ENCODE measurements at places on chromosomes 2 and 18.

DNA sequence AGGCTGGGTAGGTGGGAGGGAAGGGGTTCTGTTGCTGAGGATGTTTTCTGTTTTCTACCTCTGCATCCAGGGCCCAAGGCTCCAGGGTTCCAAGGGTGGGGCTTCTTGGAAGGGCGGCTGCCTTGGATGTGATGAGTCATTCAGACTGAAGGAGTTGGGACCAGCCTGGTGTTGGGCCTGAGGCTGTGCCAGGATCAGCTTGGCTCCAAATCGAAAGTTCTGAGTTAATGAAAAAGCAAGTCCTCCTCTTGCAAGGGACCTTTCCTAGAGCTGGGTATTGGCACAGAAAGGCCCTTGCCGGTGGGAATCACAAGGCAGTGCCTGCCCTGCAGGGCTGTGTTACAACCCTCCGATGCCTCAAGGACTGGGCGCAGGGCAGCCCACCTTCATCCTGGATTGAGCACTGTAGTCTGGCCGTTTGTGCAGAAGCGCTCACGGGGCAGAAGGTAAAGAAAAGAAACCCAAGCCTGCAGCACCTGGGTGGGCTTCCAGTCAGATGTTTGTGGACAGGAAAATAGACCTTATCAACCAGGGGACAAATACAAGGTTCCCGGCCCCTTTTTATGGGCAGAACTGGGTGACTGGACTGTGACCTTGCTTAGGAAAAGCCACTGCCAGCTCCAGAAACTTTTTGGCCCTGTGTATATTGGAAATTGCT lies 52.5 kb upstream of the MCFD2 start:
- no peak for DNase-seq

DNA sequence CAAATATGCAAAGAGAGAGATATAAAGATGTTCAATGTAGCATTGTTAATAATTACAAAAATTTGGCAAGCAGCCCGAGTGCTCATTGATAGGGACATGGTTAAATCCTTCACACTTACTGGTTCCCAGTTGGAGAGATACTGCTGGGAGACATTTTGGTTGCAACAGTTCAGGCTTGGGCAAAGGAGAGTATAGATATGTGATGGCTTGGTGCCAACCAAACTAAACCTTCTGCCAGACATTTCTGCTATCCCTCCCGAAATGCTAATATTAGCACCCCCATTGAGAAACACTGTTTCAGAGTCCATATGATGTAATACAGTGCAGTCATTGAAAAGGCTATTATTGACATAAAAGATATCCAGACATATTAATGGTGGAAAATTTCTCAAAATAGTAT lies 11.5 kb downstream of the GEN1 start:
- DNase-seq, result no peak

- DNase-seq, result no peak
These were observed 363.5 kb upstream of the KLHL29 start for GRCh38 chr2:23021311-23022120.

DNA sequence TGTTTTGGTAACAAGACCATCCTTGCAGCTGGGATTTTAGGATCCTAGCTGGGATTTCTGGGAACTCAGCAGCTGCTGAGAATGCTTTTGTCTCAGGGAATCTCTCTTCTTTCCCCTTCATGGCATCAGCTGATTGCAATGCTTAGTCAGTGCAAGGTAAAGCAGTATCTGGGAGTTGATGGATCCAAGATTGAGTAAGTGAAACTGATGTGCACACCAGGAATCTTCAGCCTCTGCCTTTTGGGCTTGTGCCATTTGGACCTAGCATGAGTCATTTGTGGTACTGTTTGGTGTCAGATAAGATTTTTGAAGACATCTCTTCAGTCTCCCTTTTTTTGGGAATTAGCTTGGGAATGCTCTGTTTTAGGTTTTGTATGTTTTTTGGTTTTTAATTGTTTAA lies 363.3 kb upstream of the TFPI start:
- no peak for DNase-seq

DNA sequence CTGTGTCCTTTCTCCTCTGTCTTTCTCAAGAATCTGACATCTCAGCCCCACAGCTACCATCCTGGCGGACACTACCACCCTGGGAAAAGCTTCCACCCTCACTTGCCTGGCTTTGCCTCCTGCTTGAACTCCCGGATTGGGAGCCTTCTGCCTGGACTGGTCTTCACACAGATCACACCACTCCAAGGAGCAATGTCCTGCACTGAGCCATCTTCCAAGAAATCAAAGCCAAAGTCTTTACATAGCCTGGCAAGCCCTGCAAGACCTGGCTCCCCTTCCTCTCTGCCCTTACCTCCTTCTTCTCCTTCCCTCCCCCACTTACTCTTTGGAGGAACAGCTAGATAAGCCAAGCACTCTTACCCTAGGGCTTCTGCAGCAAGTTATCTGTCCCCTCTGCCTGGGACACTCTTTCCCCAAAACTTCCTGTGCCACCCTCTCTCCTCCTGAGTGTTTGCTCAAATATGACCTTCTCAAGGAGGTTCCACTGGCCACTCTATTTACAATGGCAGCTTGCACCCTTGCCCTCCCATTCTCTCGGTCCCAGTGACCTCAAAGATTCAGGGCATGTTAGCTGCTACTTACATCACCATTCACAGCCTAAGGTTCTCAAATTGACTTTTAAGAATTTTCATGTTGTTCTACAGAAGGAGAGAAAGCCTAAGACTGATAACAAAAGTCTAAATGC lies 9.7 kb downstream of the ATP8B1 start:
- no peak for DNase-seq

DNA sequence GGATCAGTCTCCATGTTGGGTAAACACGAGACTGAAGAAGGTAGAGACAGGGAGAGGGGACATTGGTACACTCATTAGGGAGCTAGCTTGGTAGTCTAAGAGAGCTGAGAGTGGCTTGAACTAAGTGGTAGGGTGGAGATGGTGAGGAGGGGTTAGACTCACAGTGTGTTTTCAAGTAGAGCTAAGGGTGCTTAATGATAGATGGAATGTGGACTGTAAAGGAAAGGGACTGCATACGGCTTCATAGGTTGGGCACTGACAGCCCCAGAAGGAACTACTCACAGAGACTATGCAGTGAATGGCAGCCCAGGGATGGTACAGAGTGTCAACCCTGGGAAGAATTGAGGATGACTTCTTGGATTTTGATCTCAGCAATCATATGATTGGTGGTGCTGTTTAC lies 178.1 kb downstream of the CCDC85A start:
- no peak for DNase-seq

GRCh38 chr18:62713651-62714247 lies 1.6 kb upstream of the PHLPP1 start:
- DNase-seq, result no peak

DNA sequence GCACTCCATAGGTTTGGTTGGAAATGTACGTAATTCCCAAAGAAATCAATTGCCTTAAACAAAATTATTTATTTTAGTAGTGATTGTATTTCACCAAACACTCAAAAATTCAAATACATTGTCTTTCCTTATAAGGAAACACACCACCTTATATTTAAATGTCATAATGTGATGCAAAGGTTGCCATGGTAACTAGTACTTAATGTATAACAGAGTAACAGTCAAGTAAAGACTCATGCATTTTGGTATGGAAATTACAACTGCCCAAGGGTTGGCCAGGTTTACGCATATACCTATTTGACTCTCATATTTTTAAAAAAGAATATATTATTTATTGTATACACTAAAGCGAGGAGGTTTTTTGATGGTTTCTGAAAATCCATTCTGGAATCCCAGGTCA lies 231.2 kb downstream of the TCF4 start:
- DNase-seq, result no peak

GRCh38 chr2:54482715-54483114 lies 26.6 kb downstream of the SPTBN1 start:
- no peak for DNase-seq

DNA sequence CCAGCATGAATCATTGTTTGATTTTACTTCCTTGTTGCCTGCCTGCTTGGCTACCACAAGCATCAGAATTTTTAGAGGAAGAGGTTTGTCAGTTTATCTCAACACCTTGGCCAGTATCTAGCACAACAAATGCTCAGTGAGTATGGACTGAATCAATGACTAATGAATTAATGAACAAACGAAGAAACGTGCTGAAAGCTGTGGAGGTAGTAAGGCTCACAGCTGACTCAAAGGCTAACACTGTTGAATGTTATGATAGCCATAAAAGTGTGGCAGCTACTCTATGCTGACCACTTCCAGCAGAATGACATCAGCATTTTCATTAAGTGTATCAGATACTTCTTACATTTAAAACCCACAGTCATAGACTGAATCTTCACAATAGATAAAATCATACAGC lies 543.4 kb downstream of the IRS1 start:
- no peak for DNase-seq

DNA sequence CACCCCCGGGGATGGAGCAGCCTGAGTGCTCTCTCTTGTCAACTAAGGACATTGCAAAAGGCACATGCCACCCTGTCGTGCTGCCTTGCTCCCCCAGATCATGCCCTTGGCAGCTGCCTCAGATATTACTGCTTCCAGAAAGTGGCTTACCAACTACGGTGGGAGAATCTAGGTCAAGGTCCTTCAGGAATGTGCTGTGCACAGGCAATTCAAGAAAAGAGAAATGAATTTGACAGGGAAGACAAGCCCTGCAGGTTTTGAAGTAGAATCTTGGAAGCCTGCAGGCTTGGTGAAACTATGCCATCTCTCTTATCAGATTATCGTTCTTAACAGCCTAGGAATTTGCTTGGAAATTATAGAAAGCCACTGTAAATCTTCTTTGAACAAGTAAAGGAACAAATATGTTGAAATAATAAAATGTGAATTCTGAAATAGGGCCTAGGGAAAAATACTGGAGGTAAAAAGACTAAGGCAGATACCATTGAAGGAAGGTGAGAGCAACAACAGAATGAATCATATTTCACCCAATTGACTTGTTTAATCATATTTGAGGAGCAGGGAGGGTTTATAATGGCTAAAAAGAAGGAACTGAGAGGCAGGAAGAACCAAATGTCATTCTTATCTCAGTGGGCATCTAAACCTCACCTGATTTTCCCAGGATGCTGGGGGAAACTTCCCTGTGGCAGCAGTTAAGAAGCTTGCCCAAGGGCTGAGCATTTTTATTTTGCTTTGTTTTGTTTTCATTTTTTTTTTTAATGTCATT lies 94.0 kb upstream of the GLS start:
- no peak for DNase-seq

DNA sequence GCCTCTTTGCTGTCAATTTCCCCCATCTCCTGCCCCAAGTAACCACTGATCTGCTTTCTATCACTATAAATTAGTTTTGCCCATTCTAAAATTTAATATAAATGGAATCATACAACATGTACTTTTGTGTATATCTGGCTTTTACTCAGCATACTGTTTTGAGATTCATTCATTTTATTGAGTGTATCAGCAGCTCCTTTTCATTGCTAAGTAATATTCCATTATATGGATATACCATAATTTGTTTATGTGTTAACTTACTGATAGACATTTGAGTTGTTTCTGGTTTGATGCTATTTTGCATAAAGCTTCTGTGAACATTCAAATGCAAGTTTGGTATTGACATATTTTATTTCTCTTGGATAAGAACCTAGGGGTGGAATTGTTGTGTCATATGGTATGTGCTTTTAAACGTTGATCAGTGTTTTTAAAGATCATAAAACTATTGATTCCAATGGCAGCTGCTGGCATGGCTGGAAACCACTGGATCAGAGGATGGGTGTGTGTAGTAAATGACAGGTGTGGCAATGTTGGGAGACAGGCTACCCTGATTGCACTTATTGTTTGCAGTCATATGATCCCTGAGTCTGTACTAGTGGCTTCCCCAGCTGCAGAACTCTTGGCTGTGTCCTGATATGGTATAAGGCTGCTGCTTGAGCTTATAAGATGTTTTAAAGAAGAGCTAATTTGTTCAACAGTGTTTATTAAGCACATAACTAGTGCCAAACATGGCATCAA lies 75.3 kb downstream of the CYP1B1 start:
- DNase-seq, result no peak

GRCh38 chr18:2881088-2881839 lies 34.5 kb downstream of the EMILIN2 start:
- DNase-seq, result no peak

DNA sequence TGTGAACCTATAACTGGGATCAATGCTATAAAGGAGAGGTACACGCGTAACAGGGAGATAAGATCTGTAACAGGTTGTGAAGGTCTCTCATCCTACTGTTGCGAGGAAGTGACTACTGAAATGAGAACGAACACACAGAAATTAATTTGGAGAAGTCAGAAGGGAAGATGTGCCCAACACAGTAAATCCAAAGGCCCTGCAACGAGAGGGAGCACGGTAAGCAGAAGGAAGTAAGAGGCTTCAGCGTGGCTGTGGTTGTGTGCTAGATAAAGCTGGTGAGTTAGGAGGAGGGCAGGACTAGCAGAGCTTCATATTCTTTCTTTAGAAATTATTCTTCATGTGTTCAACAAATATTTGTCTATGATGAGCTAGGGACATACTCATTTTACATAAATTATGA lies 2.5 kb upstream of the ATG16L1 start:
- DNase-seq, result no peak

- DNase-seq, result no peak
These were observed 164.2 kb upstream of the KLHL14 start for GRCh38 chr18:32937066-32937465.

DNA sequence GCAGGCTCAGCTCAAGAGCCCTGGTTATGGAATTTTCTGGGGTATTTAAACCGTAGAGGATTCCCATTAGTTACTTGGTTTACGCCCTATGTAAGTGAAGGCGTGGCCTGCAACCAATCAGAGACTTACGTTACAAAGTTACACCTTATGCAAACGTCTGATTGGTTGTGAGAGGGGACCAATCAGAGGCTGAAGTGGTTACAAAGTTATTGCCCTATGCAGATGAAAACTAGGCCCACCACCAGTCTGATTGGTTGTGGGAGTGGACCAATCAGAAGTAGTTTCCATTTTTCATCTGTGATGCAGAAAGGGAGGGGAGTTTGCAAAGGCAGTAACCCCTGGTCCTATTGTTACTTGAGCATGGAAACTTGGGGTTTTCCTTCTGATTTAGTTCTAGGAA lies 49.1 kb downstream of the DLGAP1 start:
- no peak for DNase-seq

GRCh38 chr18:46678785-46679399 lies 21.9 kb upstream of the LOXHD1 start:
- no peak for DNase-seq

- DNase-seq, result no peak
These were observed 270.9 kb downstream of the TTC32 start for GRCh38 chr2:19630921-19631320.

DNA sequence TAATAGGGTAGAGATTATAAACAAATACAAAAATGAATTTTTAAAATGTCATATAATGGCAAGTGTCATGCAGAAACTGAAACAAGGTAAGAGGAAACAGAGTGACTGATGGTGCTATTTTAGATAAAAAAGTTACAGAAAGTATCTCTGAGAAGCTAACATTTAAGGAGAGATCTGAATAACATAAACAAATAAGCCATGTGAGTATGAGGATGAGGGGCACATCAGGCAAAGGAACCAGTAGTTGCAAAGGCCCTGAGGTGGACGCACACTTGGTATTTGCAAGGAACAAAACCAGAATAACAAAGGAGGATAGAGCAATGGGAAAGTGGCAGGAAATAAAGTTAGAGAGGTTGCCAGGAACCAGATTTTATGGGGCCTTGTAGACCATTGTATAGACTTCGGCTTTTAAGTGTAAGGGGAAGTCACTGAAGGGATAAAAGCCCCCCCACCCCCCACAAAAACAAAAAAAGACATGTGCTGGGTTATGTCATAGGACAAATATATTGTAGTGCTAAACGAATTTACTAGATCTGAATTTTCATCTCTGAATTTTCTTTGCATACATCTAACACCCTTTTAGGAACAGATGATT lies 159.2 kb downstream of the DTNB start:
- DNase-seq, result no peak
